ENCODE measurements at places on chromosomes 2 and 18.
A peak's percentile ranks its signal among the peaks of the same experiment; 100 is the strongest.

DNA sequence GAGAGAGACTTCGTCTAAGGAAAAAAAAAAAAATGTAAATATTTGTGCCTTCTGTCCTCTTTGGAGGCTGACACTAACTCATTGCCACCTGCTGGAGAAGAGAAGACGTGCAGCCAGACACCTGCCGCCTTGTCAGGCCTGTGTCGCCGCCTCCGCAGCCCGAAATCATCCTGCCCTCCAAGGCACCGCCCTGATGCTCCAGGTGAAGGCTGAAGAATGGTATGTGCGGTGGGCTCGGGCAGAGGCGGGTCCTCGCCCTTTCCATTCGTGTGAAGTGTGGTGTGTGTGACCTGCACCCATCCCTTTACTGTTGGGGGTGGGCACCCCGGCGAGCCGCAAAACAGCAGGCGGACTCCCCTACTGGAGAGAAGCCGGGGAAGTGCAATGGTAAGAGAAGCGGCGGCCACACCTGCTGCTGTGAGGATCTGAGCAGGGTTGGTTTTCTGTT lies 60.4 kb downstream of the FAM161A start:
- peak; percentile 67 for DNase-seq

GRCh38 chr18:23071285-23071684 lies 64.0 kb upstream of the CABLES1 start:
- DNase-seq: peak; percentile 77

DNA sequence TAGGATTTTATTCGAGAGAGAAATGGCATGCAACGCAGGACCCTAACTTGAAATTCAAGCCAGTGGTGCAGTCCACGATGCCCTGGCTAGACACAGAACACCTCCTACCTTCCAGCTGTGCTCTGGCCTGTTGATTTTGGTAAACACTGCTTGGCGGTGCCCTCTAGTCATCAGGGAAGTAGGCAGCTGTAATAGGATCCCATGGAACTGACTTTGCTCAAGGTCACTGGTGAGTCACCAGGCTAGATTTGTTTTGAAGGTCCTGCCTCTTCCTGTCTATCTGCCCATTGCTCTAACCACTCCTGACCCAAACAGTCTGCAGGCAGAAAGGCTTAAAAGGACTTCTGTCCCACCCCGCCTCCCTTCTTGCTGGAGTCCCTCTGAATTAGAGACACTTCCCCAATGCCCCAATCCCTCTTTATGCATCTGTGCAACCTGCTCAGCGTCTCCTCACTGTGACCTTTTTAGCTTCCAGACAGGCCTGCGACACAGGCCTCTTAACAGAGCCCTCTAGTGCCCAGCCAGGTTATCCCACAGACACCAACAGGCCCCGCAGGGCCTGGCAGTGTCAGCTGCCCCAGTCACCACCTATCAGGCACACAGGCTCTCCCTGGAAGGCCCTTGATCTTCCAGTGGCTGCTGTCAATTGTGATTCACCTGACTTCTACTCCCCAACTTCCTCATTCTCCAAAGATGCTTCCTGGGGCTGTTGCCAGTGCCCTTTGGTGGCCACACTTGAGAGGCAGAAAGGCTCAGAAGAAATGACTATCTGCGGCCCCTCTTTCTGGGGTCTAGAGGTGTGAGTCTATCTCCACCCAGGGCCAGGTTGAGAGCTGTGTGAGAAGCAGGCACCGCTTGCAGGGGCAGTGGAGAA lies 5.2 kb downstream of the TMEM127 start:
- no peak for DNase-seq

DNA sequence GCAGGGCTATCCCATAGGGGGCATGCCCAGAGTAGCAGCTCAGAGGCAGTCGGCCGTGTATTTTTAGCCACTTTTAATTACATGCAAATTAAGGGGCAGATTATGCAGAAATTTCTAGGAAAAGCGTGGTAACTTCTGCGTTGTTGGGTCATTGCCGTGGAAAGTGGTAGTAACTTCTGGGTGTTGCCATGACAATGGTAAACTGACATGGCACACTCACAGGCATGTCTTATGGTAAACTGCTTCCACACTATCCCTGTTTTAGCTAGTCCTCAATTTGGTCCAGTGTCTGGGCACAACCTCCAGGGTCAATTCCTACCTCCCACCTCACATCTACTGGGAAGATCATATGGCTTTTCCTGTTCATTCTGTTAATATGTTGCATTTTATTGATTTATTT lies 428.9 kb upstream of the FANCL start:
- DNase-seq: no peak

DNA sequence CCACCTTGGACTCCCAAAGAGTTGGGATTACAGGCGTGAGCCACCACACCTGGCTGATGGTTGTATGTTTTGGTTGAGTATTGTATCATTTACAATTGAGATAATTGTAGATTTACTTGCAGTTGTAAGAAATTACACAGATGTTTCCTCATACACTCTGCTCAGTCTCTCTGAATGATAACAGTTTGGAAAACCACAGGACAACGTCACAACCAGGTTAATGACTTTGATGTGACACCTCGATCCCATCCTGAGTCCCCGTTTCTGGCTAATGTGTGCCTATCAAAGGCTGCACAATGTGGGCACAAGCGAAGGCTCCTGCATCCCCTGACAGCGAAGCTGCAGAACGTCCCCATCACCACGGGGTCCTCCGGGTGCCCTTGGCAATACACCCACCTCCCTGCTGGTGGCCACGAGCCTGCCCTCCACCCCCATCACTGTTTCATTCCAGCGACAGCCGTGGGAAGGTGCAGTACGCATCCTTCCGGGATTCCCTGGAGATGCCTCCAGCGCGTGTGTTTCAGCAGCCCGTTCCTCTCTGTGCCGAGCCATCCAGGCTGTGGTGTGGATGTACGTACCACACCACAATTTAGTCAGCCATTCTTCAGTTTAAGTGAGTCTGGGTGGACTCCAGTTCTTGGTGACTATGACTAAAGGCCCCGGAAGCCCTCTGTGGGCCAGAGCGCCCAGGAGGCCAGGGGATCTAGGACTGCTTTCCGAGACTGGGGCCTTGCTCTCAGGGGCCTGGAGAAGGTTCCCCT lies 4.3 kb upstream of the PDCD1 start:
- no peak for DNase-seq

DNA sequence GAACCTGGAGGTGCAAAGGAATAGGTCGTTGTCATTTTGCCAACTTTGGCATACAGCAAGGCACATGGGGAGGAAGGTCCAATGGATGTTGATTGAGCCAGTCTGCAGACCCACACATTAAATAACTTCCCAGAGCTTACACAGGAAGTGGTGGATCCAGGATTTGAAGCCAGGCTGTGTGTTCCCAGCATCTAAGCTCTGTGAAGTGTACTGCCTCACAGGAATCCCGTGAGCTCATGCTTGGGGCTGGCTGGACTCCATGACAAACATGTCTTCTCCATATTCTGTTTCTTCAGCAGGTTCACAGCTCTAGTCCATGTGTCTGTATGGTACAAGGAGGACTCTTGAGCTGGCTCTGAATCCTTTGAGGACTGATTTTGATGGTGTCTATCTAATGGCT lies 63.9 kb downstream of the KLHL29 start:
- DNase-seq: no peak

- no peak for DNase-seq
Measured at GRCh38 chr2:7803515-7803914, 878.3 kb upstream of the ID2 start.

DNA sequence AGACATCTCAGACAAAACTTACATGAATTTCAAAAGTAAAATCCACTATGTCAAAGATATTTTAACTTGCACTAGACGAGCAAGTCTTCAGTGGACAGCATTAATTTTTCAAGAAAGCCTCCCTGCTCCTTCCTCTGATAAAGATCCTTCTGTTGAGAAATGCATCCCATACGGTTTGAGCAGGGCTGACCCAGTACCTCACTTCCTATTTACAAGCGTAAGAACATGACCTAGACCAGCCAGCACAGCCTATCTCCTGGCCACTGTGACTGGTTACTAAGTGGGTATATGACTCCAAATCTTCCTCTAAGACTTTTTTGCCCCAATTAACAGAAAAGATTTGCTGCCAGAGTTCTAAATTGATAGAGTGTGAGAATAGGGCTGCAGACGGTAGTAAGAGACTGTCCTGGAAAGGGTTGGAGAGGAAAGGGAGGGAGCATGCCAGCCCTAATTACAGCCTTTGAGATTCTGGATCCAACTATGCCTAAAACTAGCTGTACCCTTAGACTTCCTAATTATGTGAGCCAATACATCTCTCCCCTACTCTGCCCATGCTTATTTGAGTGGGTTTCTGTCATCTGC lies 108.4 kb downstream of the PRELID3A start:
- no peak for DNase-seq

DNA sequence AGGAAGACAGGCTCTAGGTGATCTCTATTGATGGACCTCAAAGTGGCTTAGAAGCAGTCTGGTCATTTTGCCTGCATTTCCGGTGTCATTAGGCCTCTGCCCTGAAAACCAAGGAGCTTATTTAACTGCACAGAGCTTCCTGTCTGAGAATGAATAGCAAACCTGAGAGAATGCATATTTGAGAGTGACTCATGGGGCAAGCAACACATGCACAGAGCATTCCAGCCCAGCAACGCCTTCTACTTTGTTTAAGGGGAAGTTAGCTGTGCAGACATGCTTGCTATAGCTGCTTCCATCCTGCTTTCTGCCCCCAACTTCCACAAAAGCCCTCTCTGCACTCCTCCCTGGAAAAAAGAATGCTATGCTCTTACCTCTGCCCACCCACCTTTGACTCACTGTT lies 232.8 kb downstream of the GRB14 start:
- no peak for DNase-seq

GRCh38 chr18:9758624-9759075 lies 50.5 kb downstream of the RAB31 start:
- no peak for DNase-seq

DNA sequence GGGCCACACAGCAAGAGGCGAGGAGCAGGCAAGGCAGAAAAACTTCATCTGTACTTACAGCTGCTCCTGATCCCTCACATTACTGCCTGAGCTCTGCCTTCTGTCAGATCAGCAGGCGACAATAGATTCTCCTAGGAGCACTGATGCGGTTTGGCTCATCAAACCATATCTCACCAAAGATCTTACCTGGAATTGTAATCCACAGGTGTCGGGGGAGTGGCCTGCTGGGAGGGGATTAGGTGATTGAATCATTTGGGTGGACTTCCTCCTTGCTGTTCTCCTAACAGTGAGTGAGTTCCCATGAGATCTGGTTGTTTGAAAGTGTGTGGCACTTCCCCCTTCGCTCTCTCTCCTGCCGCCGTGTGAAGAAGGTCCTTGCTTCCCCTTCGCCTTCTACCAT lies 647.3 kb downstream of the SOCS6 start:
- DNase-seq: no peak

DNA sequence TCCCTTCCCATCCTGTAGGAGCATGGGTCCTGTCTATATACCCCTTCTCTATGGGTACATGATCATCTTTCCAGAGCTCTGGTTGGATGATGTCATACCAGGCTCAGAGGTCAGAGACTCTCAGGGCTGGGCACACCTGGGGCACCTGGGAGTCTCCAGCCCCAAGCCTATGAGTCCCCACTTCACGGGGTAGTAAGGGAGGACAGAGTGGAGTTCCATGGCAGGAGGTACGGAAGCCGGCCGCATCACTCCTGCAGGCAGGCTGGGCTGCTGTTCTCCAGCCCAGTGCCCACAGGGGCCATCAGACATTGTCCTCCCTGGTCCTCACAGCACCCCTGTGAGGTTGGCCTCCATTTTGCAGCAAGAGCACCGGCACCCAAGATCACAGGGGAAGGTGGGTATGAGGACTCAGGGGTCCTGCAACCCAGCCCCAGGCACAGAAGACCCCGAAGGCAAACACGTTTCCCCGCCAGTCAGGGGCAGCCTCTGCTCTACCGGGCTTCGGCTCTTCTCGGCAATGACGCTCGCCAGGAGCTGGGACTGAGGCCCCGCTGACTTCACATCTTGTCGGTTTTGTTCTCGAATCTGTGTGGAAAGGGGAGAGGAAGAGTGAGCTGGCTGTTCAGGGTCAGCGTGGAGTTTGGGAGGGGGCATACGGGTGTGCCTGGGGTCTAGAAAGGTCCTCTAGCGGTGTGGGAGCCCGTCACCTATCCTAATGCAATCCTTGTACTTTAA lies 91.5 kb downstream of the ADD2 start:
- no peak for DNase-seq

GRCh38 chr2:33343387-33343895 lies 133.0 kb upstream of the RASGRP3 start:
- no peak for DNase-seq

DNA sequence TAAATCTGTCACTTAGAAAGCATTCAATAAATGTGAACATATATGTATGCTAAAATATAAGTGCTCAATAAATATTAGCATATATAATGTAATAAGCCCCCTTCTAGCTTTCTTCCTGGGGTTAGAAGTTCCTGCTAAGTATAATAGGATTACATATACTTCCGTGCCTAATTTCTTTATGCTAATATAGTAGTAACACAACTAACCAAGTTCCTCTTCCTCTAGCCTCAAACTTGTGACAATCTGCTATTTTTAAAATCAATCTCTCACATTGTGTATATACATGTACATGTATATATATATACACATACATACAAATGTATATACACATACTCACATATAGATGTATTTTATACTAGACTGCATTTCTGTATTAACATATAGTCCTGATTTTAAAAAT lies 32.2 kb downstream of the TLK1 start:
- no peak for DNase-seq

DNA sequence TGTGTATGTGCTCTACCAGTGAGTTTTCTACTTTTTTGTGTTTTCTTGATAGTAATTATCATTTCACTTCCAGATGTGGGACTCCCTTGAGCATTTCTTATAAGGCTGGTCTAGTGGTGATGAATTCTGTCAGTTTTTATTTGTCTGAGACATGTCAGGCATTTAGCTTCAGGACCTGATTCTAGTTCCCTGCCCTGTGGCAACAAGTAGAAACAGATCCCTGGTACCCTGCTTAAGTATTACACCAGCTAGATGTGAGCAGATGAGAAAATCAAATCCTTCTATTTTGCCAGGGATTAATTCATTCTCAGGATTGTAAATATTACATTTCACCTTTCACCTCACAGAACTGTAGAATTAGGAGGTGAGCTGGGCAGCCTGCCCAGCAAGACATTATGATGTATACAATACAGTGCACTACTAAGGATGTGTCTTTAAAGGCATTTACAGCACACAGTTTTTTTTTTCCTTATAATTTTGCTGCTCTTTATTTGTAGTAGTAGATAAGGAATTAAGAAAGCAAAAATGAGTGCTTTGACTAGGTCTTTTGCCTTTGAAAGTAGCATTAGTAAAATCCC lies 35.1 kb downstream of the GALM start:
- no peak for DNase-seq

GRCh38 chr2:127648321-127648720 lies 2.4 kb downstream of the GPR17 start:
- DNase-seq: no peak

All from activated effector memory CD4-positive, alpha-beta T cell treated with Interleukin-2 at 50 U/mL for 16 hours (primary cell).